ENCODE measurements at places on chromosomes 5 and 9.

GRCh38 chr5:127705120-127705892 lies 2.1 kb downstream of the CCDC192 start:
- no peak for DNase-seq

GRCh38 chr5:150278916-150279315 lies 10.7 kb downstream of the CAMK2A start:
- no peak for DNase-seq

- no peak for DNase-seq
Observed at GRCh38 chr9:136686794-136687711, at the start of gene AGPAT2. AGPAT2 (minus strand) TSS chr9:136687457; CDS start chr9:136687357, 100 bp downstream.

DNA sequence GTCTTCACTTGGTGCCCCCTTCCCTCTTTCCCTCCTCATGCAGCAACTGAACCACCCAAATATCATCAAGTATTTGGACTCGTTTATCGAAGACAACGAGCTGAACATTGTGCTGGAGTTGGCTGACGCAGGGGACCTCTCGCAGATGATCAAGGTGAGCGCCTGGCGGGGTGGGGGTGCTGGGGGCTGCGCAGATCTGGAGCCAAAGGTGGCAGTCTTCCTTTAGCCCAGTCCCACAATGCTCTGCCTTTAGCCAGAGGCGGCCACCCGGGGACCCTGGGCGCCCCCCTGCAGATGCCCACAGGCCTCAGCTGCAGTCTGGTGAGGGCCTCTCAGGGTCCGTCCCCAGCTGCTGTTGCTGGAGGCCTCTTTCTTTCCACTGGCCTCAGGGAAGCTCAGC lies 63.7 kb downstream of the NEK6 start:
- DNase-seq = no peak

- no peak for DNase-seq
Observed at GRCh38 chr5:42349163-42349562, 74.1 kb upstream of the GHR start.

GRCh38 chr5:90171466-90171865 lies 238.1 kb downstream of the CETN3 start:
- no peak for DNase-seq

DNA sequence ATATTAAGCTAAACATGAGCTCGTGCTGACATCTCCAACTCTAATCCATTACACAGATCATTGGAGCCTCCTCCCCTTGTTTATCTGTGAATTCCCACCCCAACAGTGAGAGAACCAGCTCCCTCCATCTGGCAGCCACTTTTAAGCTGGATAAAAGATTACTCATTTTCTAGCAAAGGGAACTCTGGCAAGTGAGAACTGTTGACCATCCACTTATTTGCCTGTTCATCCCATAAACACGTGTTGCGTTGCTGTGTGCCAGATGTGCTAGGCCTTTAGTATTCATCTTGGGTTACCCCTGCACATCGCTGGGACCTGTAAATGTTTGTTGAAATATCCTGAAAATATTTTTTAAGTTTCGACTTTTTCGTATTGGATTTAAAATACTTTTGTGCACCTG lies 2.4 kb upstream of the TOR1A start:
- no peak for DNase-seq

DNA sequence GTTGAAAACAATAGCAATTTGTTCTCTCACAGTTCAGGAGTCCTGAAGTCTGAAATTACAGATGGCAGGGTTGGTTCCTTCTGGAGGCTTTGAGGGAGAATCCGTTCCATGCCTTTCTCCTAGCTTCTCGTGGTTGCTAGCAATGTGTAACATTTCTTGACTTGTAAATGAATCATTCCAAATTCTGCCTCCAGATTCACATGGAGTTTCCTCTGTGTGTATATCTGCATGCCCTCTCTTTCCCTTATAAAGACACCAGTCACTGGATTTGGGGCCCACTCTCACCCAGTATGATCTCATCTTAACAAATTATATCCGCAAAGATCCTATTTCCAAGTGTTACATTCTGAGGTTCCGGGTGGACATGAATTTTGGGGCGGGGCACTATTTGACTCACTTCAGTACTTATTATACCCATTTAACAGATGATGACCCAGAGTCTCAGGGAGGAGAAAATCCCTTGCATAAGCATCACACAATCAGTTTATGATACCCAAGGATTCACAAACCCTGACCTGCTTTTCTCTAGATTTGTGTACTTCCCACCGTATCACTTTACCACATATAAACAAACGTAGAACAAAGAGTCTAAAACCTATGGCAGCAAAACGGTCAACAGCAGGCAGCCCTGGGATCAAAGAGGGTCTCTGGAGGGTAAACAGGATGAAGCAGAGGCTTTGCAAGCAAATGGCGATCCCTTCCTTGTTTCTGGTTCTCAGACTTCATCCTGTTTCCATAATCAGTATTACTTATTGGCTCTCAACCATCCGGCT lies 93.7 kb downstream of the C9orf152 start:
- no peak for DNase-seq

DNA sequence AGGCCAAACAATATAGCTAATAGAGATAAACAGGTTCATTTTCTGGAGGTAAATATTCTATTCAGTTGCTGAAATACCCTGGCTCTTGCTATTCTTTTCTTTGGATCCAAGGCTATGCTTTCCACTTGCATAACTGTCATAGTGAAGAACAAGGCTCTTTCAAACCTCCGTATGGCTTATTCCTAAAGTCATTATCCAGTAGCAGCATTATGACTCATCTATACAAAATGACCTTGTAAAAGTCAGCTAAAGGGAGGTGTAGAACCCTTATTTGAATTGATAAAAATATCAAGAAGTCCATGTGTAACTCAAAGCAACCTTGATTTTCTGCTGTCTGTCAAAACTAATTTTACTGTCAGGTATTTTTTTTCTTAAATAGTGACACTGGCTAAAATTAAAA lies 447.8 kb downstream of the PLK2 start:
- DNase-seq = no peak

DNA sequence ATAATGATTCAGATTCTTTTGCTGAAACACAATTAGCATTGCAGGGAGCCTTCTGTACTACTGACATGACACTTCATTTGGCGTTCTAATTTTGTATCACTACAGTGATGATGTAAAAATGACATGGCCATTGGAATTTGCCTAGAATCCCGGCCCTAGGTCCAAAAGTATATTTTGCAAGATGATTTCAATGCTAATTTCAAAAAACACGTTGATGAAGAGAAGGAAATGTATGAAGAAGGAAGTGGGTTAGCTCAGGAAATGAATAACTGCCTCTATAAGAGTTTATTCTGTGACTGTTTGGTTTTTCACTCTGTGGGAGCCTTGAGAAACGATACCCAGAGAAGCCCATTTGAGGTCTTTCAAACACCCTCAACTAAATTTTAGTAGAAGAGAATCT lies 59.3 kb downstream of the OSTF1 start:
- DNase-seq = peak; percentile 39

DNA sequence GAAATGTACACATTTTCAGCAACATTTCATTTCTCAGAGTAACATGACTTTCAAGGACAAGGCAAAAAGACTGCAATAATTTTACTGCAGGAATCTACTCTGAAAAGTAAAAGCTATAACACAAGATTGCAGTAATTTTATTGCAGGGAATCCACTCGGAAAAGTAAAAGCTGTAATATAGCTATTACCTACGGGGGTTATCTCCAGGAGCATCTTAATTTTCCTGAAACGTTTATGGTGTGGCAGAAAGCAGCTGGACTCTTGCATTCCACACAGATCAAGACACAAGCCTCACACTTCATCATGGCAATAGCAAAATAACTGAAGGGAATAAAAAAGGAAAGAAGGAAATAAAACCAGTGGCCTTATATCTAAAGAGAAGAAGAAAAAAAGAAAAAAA lies 171.2 kb downstream of the TSSK1B start:
- no peak for DNase-seq
